ENCODE measurements at places on chromosomes 3 and 15. TPM values are rescaled to one million over a fixed set of nuclear protein-coding genes. Genes with fewer than 3 reads are reported as not detected.

Gene IDH3A
- total RNA-seq, result 134 TPM

Gene P3H2
- total RNA-seq, result not detected

Gene TPRG1
- total RNA-seq, result 29.6 TPM

GRCh38 chr3:189630767-189631372, 319 bp upstream of the TP63 start:
- H3K27me3 ChIP-seq, result no peaks in the 10 kb centered on the region
- no peak overlapping the region for H3K4me3 ChIP-seq
- DNase-seq, result no peak

DNA sequence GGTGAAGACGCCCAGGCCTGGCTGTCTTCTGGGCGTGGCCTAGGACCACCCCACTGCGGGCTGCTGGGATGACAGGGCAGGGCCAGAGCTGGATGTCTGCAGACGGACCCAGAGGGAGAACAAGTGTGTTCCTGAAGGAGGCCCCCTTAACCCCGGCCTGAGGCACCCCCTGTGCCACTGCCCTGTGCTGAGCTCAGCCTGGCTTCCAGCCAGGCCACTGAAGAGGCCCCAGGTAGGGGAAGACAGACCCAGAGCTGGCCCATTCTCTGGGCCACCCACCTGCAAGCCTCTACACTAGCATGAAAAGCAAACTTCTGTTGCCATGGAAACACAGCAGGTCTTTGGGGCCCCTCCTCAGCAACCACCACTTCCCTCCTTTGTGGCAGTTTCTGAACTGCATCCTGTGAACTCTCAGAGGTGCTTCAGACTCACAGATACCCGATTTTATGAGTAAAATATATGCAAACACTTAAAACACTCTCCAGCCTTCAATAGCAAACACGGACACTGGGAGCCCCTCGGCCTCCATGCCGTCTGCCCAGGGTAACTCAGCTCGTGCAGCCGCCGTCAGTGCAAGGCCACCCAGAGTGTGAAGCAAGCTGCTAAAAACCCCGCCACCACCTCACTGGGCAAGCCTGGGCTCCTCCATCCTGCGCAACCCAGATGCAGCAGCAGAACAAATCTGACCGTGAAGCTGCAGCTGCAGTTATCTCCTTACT, 42.5 kb downstream of the CMTM6 start:
- peak overlapping the region; percentile 53 for H3K4me3 ChIP-seq
- peaks cover 83% of the 10 kb centered on the region for H3K4me1 ChIP-seq
- H3K27me3 ChIP-seq, result no peaks in the 10 kb centered on the region
- peak overlapping the region; percentile 88 for H3K27ac ChIP-seq
- peak; percentile 95 for DNase-seq

- no peaks in the 10 kb centered on the region for H3K4me1 ChIP-seq
- H3K36me3 ChIP-seq, result no peaks in the 10 kb centered on the region
- no peak for DNase-seq
- no peaks in the 10 kb centered on the region for H3K27me3 ChIP-seq
- H3K4me3 ChIP-seq, result no peak overlapping the region
These were observed 171.1 kb upstream of the CCDC54 start for GRCh38 chr3:107206141-107206540.

Measured in CD8-positive, alpha-beta memory T cell (primary cell).